ENCODE measurements at places on chromosomes 11 and 22.

GRCh38 chr11:63020671-63021291 lies 5.1 kb upstream of the SLC22A8 start:
- DNase-seq, result no peak

- DNase-seq, result no peak
Measured at GRCh38 chr11:59145534-59145933, 2.9 kb downstream of the FAM111A start.

DNA sequence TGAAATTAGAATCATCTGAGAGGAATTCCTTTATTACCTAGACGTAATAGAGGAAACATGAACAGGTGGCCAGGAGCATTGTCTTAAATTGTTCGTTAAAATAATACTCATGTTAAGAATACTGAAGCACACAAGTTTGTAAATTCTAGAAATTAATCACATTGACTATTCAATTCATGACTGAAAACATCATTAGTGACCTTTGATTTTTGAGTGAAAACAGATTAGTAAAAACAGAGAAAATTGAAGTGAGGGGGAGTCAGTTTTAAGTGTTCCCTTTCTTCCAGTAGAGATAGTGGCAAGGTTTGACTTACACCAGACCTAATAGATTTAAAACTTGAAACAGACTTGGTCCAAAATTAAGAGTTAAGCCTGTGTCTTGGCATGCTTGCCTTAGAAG lies 1.4 kb downstream of the ZFP91 start:
- DNase-seq, result no peak

DNA sequence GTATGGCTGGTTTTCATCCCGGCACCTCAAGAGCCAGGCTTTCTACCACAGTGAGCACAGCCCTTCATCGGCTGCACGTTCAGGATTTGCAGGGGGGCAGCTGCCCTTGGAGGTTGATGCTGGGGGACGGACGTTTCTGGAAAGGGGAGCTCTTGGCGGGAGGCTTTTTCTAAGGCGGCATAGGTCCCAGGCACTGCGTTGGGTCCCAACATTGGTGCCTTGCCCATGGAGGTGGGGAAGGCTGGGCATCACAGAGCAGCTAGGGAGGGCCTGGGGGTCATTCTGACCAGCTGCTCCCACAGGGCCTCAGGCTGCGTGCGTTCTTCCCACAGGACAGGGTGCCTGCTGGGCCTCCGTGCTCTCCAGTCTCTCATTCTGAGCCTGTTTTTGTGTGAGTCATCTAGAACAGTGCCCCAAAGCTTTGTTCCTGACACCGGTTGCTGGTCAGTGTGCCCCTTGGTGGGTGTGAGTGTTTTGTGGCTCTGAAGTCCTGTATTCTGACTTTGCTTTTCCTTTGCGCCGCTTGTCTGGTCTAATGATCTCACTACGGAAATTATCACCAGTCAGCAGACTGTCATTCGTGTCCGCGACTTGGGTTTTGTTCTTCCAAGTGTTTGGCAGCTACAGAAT lies 275.9 kb downstream of the TBC1D22A start:
- no peak for DNase-seq

- DNase-seq, result no peak
Measured at GRCh38 chr22:37309211-37310074, 27.1 kb downstream of the CYTH4 start.

DNA sequence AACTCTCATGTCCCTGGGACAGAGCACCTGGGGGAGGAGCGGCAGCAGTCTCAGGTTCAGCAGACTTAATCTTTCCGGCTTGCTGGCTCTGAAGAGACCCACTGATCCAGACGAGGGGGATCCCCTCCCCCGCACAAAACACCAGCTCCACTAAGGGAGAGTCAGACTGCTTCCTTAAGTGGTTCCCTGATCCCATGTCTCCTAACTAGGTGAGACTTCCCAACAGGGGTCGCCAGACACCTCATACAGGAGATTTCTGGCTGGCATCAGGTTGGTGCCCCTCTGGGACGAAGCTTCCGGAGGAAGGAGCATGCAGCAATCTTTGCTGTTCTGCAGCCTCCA lies 157.2 kb upstream of the TMEM45B start:
- DNase-seq, result no peak

- no peak for DNase-seq
Measured at GRCh38 chr11:89267660-89268302, 90.1 kb downstream of the TYR start.

- DNase-seq, result no peak
Measured at GRCh38 chr22:45000330-45000729, 9.5 kb downstream of the PHF21B start.

DNA sequence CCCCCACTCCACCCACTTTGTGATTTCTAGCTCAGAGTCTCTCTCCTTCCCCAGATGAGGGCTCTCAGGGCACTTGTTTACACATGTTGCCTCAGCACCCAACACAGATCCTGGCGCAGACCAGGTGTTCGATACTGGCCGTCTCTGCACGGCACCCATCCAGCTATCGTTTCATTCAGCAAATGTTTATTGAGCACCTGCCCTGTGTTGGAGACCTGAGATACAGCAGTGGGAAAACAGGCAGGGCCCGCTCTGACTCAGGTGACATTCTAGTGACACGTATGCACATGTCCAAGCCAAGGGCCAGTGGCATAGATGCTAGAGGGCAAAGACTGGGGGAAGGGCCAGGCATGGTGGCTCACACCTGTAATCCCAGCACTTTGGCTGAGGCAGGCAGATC lies 71.9 kb downstream of the NFAM1 start:
- peak; percentile 56 for DNase-seq

DNA sequence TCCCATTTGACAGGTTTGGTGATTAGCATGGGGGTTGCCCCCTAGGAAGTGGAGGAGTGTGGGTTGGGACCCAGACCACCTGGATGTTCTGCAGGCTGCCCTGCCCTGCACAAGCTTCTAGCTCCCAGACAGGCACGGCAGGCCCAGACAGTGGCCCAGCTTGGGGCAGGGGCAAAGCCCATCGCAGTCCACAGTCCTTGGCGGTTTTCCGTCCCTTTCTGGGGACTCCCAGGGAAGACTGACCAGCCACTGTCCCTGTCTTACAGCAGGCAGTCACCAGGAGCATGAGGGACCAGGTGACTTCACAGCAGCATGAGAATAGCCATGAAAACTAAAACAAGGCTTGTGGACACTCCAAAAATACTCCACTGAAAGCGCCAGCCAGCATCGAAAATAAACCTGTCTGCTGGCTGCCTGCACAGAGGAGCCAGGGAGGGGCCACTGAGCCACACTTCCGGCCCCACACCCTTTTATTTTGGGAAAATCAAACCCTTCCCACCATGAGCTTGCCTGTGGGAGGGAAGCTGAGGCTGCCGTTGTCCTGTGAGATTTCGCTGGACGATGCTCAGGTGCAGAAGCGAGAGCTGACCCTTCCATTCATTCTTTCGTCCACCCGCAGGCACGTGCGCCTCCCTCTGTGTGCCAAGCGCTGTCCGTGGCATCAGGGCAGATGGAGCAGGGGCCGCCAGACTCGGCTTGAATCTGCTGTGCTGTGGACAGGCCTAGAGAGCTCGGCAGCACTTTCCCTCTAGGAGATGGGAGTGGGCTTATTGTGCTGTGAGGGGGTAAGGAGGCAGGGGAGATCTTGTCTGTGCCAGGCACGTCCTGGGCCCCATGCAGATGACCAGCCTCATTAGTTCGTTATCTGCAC lies 28.0 kb downstream of the FADD start:
- no peak for DNase-seq

- no peak for DNase-seq
Measured at GRCh38 chr11:117374316-117375055, 46.8 kb downstream of the CEP164 start.

- no peak for DNase-seq
Measured at GRCh38 chr11:118010738-118011461, 24.7 kb downstream of the IL10RA start.

- DNase-seq, result no peak
Measured at GRCh38 chr11:16804104-16804947, 65.9 kb downstream of the C11orf58 start.

DNA sequence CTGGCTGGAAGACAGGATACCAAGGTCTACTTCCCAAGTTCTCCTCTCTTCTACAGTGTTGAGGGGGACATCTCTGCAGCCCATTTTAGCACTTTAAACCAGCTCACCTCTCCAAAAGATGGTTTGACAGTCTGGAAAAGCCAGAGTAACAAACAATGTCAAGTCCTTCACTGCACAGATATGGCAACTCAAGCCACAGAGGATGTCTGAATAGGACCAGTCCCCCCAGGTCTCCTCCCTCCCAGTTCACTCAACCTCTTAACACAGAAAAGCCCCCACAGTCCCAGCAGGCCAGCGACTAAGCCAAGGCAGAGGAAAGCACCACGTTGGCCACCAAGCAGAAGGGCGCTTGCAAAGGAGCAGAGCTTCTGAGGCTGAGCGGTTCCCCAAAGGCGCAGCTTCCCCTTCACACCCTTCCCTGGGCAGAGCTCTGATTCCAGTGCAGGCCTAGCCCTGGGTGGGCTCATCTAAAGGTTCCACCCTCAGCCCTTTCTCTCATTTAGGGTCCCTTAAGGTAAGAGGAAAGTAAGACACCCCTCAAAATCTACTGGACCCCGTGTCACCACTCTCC lies 62.7 kb downstream of the PAK1 start:
- DNase-seq, result no peak

DNA sequence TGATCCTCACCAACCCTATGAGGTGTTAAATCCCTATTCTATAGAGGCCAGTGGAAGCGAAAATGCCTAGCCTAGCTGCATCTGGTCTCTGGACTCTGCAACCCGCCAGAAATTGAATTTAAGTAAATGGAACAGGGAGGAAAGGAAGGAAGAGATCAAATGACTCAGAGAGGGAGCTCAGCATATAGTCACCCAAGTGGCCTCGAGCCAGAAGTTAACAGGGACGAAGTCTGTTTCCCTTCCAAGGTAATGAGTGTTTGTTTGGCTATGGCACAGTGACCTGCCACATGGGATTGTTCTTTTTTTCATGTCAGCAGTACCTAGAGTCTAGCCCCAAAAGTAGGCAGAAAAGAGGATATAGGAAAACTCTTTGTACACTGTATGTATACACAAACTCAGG lies 66.3 kb downstream of the PAK1 start:
- peak; percentile 40 for DNase-seq

DNA sequence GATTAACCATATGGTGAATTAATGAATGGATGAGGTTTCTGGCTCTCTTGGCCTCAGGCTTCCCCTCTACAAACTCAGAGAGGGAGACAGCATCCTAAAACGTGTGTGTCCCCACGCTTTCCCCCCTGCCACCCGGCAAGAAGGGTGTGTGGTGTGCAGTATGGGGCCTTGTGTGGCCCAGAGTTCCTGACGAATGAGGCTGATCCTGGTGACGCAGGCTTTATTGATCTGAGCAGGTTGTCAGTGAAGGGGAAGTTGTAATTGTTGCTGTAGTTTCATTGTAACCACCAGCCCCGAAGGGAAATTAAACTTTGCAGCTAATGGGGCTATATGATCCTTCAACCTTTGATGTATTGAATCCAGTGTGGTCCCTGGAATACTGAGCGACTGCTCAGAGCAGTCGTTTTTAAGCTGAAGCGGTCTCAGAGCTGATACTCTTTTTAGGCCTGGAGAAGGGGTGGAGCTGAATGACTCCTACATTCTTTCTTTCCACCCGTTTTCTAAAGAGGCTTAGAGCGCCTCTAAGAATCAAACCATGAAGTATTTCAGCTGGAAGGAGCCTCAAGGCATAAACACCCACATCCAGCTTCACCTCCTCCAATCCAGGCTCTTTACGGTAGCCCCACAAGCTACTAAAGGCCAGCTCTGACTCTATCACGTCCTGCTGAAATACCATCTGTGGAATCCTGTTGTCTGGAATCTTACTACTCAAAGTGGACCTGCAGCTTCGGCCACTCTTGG lies 284.7 kb downstream of the MIAT start:
- DNase-seq, result no peak

- no peak for DNase-seq
Measured at GRCh38 chr22:46368422-46368821, 32.9 kb downstream of the TRMU start.

GRCh38 chr11:71109586-71109985 lies 142.8 kb downstream of the SHANK2 start:
- no peak for DNase-seq

DNA sequence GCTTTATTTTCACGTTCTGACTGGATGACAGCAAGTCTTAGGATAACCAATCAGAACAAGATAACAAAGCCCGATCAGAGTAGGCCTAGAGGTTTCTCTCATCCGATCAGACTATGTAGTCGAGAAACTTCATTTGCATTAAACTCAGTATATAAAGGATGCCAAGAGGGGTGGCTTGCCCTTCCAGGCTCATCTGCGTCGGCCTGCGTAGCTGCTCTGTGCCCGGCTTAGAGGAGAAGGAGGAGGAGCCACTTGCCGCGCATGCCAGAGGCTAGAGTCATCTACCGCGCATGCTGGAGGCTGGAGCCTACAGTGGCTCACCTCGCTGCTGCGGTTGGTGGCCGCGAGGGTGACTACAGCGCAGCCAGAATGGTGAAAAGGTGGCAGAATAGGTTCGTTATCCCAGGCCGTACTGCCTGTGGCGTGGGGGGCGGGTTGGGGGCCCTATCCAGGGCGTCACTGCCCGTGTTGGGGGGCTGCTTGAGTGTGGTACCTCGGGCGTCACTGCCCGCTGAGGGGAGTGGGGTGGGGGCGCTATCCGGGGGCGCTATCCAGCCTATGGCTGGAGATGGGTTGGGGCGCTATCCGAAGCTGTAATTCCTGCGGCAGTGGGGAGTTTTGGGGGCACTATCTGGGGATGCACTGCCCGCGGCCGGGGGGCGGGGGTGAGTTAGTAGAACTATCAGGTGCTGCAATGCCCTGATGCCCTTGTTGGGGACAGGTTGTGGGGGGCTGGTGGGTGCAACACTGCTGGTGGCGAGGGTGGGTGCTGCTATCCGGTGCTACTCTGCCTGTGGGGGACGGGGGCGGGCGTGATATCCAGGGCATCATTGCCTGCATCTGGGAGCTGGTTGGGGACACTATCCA lies at the start of gene RFPL2:
TSS of gene RFPL2 (minus strand) at position 218 of the 867 bp plus-strand sequence. CDS start 2,622 bp downstream, outside the sequence.
- no peak for DNase-seq

- peak; percentile 79 for DNase-seq
Measured at GRCh38 chr11:70834277-70834940, 418.0 kb downstream of the SHANK2 start.

DNA sequence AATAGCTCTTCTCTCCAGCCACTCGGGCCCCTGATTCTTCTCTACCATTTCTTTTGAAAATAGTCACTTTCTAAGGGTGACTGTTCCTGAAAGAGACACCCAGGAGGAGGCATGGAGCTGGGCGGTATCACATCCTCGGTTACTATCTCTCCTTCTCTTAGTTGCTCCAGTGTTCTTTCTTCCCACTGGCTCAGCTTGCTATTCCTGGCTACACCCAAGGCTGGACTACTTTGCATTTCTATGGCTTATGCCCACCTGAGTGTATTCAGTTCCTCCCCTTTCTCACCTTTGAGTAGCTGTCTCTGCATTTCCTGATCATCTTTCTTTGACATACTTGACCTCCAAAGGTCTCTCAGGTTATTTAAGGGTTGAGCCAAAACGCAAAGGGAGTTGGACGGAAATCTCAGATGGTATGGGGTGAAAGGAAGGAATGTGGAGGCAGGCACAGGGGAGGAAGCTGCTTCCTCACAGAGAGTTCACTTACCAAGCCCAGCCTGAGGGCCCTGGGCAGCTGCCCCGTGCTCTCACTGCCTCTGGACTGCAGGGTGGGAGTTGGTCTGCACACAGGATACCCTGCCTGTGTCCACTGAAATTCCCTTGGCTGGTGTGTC lies 155.7 kb downstream of the SNX19 start:
- no peak for DNase-seq
